Hepatocyte (in vitro differentiated cells): ENCODE measurements at places on chromosomes 13 and 19. TPM values are rescaled to one million over a fixed set of nuclear protein-coding genes. Genes with fewer than 3 reads are reported as not detected.

Gene FPR1
- 1.7 and 2.6 TPM in 2 replicates for polyA plus RNA-seq

DNA sequence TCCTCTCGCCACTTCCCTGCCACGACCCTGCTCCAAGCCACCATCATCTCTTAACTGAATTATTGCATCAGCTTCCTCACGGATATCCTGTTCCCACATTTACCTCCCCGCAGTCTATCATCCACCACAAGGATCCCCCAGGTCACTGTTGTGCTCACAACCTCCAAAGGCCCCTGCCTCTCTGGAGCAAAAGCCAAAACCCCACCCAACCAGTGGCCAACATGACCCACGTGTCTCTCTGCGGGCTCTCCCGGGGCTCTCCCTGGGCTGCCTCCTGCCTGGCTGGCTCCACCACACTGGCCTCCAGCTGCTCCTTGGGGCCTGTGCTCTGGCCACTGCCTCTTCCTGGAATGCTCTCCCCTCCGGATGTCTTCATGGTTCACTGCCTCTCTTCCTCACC lies 809.3 kb downstream of the UQCRFS1 start:
- DNase-seq, result no peak
- no peak overlapping the region for H3K4me3 ChIP-seq
- H3K27me3 ChIP-seq, result no peaks in the 10 kb centered on the region
- H3K4me1 ChIP-seq, result no peaks in the 10 kb centered on the region
- no peaks in the 10 kb centered on the region for H3K36me3 ChIP-seq

Gene PEAK3
- polyA plus RNA-seq, result 0.15 and 0.57 TPM in 2 replicates

DNA sequence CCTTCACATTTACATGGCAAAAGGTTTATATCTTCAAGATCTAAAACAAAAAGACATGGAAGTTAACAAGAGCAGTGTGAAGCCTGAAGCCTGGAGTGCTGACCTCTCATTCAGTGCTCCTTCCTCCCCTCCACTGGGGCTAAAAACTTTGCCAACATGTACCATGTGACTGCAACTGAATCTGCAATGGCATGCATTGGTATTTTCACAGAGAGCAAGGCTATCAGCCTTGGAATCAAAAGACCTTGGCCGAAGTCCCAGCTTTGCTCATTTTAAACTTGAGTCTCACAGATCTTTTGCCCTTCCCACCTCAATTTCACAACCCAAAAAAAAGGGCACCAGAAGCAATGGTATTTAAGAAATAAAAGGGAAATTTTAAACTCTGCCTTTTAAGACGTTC lies 325.1 kb downstream of the DCT start:
- no peaks in the 10 kb centered on the region for H3K36me3 ChIP-seq
- H3K4me3 ChIP-seq, result no peak overlapping the region
- no peaks in the 10 kb centered on the region for H3K27me3 ChIP-seq
- H3K4me1 ChIP-seq, result no peaks in the 10 kb centered on the region
- DNase-seq, result no peak
- no peak overlapping the region for H3K27ac ChIP-seq

DNA sequence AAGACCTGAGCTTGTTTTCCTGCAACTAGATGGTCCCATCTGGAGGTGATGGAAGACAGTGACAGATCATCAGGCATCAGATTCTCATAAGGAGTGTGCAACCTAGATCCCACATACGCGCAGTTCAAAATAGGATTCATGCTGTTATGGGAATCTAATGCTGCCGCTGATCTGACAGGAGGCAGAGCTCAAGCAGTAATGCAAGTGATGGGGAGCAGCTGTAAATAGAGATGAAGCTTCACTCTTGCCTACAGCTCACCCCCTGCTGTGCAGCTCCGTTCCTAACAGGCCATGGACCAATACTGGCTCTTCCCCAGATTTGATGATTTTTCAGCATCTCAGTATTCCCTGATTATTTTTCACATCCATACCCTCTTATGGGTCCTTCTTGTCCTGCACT lies 208.4 kb upstream of the RXFP2 start:
- no peak overlapping the region for H3K4me3 ChIP-seq
- DNase-seq, result no peak
- no peaks in the 10 kb centered on the region for H3K27me3 ChIP-seq

GRCh38 chr13:114212158-114212495 lies 22.6 kb upstream of the CDC16 start:
- no peak for DNase-seq
- no peaks in the 10 kb centered on the region for H3K27me3 ChIP-seq
- H3K27ac ChIP-seq, result no peak overlapping the region
- H3K4me1 ChIP-seq, result no peaks in the 10 kb centered on the region
- no peaks in the 10 kb centered on the region for H3K36me3 ChIP-seq

DNA sequence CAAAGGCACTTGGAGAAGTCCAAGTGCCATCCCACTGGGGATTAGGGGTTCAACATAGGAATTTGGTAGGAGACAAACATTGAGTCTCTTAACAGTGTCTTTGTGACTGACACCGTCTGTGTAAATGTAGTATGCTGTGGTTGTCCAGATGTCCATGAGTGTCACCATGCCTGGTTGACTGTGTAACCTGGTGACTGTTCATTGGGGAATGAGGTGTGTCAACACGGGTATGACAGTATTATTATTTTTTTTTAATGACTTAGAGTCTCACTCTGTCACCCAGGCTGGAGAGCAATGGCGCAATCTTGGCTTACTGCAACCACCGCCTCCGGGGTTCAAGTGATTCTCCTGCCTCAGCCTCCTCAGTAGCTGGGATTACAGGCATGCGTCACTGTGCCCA lies 16.2 kb downstream of the PKN1 start:
- H3K4me3 ChIP-seq, result no peak overlapping the region
- DNase-seq, result no peak
- H3K36me3 ChIP-seq, result no peaks in the 10 kb centered on the region
- no peaks in the 10 kb centered on the region for H3K27me3 ChIP-seq

Gene SPACA4
- 0.30 TPM in 1 of 2 replicates, not detected in the other for polyA plus RNA-seq

Gene SIGLEC10
- polyA plus RNA-seq, result 0.84 TPM in 1 of 2 replicates, not detected in the other

- no peak overlapping the region for H3K4me3 ChIP-seq
- H3K27me3 ChIP-seq, result no peaks in the 10 kb centered on the region
- H3K4me1 ChIP-seq, result no peaks in the 10 kb centered on the region
- no peak overlapping the region for H3K27ac ChIP-seq
- H3K36me3 ChIP-seq, result no peaks in the 10 kb centered on the region
- peak; percentile 42 for DNase-seq
These were observed 235.9 kb downstream of the NHLRC3 start for GRCh38 chr13:39273953-39274738.

DNA sequence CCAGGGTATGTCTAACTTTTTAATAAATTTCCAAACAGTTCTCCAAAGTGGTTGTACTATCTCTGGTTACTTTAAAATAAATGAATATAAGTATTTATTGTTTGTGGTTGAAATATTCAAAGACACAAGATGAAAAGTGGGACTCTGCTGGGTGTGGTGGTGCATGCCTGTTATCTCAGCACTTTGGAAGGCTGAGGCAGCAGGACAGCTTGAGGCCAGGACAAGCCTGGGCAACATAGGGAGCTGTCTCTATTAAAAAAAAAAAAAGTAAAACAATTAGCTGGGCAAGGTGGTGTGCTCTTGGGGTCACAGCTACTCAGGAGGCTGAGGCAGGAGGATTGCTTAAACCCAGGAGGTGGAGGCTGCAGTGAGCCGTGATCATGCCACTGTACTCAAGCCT lies 10.4 kb downstream of the PNMA8A start:
- no peaks in the 10 kb centered on the region for H3K27me3 ChIP-seq
- no peak for DNase-seq
- no peak overlapping the region for H3K4me3 ChIP-seq
- H3K4me1 ChIP-seq, result no peaks in the 10 kb centered on the region

DNA sequence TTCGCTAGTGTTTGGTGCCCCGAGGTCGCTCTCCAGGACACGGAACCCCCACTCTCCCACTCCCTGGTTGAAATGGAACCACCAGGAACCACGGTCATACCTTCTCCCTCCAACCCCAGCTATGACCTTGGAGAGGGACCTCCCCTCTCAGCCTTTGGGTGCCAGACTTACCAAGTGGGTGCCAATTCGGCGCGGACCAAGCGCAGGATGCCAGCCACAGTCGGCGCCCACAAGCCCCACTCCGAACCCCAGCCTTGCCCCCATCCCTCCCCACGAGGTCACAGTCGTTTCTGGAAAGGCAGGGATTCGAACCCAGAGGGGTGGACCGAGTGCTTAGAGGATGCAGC lies 910 bp downstream of the PDE4C start:
- peaks cover 5% of the 10 kb centered on the region for H3K4me1 ChIP-seq

DNA sequence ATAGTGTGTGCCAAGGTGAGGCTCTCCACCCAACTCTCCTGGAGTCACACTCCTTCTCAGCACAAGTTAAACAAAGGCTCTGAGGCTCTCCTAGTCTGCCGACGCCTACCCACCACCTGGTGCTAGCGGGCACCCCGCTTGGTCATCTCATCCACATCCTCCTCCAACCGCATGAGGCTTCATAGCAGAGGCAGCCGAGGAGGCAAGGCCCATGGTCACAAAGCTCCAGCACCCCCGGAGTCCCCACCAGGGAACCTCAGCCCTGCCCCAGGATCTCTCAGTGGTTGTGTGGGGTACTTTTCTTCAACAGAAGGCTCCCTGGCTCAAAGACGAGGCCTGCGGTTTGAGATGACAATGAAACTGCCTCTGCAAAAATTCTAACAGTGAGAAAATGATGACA lies 43.0 kb downstream of the STK24 start:
- H3K4me3 ChIP-seq, result no peak overlapping the region
- no peak overlapping the region for H3K27ac ChIP-seq
- no peaks in the 10 kb centered on the region for H3K36me3 ChIP-seq
- no peaks in the 10 kb centered on the region for H3K27me3 ChIP-seq
- H3K4me1 ChIP-seq, result peaks cover 10% of the 10 kb centered on the region

GRCh38 chr13:74620711-74621110 lies 486.5 kb upstream of the KLF12 start:
- H3K27me3 ChIP-seq, result no peaks in the 10 kb centered on the region
- H3K27ac ChIP-seq, result no peak overlapping the region
- H3K4me1 ChIP-seq, result no peaks in the 10 kb centered on the region

DNA sequence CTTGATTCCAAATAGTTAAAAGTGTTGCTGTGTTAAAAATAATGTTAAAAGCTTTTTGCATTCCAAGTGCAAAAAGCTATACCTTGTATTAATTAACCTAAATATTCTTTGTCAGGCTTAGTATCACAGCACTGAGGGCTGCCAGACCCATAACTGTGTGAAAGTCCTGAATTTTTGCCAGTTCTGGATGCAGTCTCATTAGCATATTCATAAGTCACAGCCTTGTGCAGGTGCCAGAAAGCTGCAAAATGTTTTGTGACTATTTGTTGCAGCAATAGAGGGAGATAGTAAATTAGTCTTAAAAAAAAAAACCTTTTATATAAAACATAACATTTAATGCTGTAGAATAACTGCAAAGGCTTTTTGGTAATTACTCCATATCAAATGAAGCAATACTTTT lies 56.6 kb downstream of the SLITRK1 start:
- H3K27ac ChIP-seq, result no peak overlapping the region
- no peaks in the 10 kb centered on the region for H3K36me3 ChIP-seq
- DNase-seq, result no peak
- no peaks in the 10 kb centered on the region for H3K27me3 ChIP-seq
- no peak overlapping the region for H3K4me3 ChIP-seq

Gene ZSCAN4
- polyA plus RNA-seq, result not detected in 2 replicates

DNA sequence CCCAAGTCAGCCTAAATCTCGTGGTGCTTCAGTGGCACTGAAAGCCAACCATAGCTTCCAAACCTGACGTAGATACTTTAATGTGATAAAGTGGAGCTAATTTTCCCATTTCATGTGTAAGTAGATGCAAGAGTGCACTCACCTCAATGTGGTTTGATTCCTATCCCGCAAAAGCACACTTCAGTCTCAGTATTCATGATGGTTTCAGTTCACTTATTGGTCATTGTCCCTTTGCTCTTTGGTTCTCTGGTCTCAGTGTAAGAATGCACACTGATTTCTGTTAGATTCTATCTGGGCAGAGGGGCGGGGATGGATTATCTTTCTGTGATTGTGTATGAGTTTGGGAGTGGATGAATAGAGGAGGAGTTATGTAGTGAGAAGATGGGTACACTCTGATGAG lies 340.6 kb downstream of the KCNRG start:
- no peak overlapping the region for H3K4me3 ChIP-seq
- peaks cover 12% of the 10 kb centered on the region for H3K4me1 ChIP-seq
- H3K27ac ChIP-seq, result no peak overlapping the region
- DNase-seq, result no peak
- H3K36me3 ChIP-seq, result no peaks in the 10 kb centered on the region

Gene BEST2
- polyA plus RNA-seq, result not detected in 2 replicates

- H3K27ac ChIP-seq, result no peak overlapping the region
- H3K4me3 ChIP-seq, result no peak overlapping the region
- no peaks in the 10 kb centered on the region for H3K27me3 ChIP-seq
- H3K4me1 ChIP-seq, result peaks cover 12% of the 10 kb centered on the region
- DNase-seq, result no peak
These were observed 14.2 kb downstream of the NDUFA11 start for GRCh38 chr19:5889288-5889971.

GRCh38 chr19:13484166-13484565 lies 22.1 kb downstream of the CACNA1A start:
- no peak overlapping the region for H3K4me3 ChIP-seq
- no peak overlapping the region for H3K27ac ChIP-seq
- DNase-seq, result no peak
- H3K4me1 ChIP-seq, result no peaks in the 10 kb centered on the region
- H3K27me3 ChIP-seq, result no peaks in the 10 kb centered on the region

GRCh38 chr13:26202365-26202972 lies 19.6 kb downstream of the RNF6 start:
- H3K36me3 ChIP-seq, result no peaks in the 10 kb centered on the region
- H3K27me3 ChIP-seq, result no peaks in the 10 kb centered on the region
- no peak overlapping the region for H3K27ac ChIP-seq

- peak; percentile 28 for DNase-seq
- no peaks in the 10 kb centered on the region for H3K27me3 ChIP-seq
- H3K4me3 ChIP-seq, result no peak overlapping the region
- no peak overlapping the region for H3K27ac ChIP-seq
- H3K36me3 ChIP-seq, result no peaks in the 10 kb centered on the region
These were observed 253.8 kb downstream of the DLEU7 start for GRCh38 chr13:50589651-50590054.

Gene C19orf67
- polyA plus RNA-seq, result not detected in 2 replicates

- H3K27ac ChIP-seq, result no peak overlapping the region
- H3K4me1 ChIP-seq, result no peaks in the 10 kb centered on the region
- H3K36me3 ChIP-seq, result no peaks in the 10 kb centered on the region
- no peaks in the 10 kb centered on the region for H3K27me3 ChIP-seq
- H3K4me3 ChIP-seq, result no peak overlapping the region
These were observed 27.1 kb downstream of the IZUMO4 start for GRCh38 chr19:2123682-2124387.

DNA sequence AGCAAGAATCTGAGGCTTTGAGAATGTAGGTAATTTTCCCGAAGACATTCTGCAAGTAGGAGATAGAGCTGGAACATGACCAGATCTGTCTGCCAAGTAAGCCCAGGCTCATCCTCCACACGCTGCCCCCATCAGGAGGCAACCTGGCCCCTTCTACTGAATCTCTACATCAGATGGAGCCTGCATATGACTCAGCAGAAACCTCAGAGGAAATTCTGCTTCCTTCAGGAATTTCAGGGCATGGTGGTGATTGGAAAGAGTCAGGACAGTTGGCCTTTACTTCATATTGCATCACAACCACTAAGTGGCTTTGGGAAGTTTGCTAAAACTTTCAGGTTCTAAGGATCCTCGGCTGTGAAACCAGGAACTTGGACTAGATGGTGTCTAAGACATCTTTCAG lies 85.2 kb downstream of the LRRC63 start:
- peak overlapping the region; percentile 71 for H3K27ac ChIP-seq
- H3K36me3 ChIP-seq, result no peaks in the 10 kb centered on the region
- DNase-seq, result peak; percentile 38
- H3K4me3 ChIP-seq, result no peak overlapping the region
- H3K4me1 ChIP-seq, result peaks cover 7% of the 10 kb centered on the region

- no peak for DNase-seq
- H3K27me3 ChIP-seq, result no peaks in the 10 kb centered on the region
- no peak overlapping the region for H3K27ac ChIP-seq
- no peaks in the 10 kb centered on the region for H3K4me1 ChIP-seq
- no peak overlapping the region for H3K4me3 ChIP-seq
These were observed 634.5 kb downstream of the LIG4 start for GRCh38 chr13:107580741-107581412.
